Stimulated activated CD4-positive, alpha-beta T cell treated with anti-CD3 and anti-CD28 coated beads, Interleukin-1b, Interleukin-23, amount 100 ng/mL, for 24 hours (primary cell): ENCODE measurements at places on chromosomes 4 and X.

DNA sequence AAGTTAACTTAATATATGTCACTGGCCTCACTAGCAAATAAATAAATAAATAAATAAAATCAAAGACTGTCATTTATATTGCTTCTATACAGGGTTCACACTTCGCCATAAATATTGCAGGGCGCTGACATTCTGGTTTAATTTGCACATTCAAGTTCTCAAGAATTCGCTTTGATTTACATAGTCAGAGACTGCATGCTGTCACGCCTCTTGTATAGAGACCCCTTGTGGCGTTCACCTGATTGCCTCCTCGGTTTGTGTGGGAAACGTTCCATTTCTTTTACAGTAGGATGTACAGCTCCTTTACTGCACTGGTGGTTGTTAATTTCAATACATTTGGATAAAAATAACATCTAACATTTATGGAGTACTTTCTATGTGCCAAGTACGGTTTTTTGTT, 71.3 kb upstream of the ADGRG2 start:
- no peak for DNase-seq

DNA sequence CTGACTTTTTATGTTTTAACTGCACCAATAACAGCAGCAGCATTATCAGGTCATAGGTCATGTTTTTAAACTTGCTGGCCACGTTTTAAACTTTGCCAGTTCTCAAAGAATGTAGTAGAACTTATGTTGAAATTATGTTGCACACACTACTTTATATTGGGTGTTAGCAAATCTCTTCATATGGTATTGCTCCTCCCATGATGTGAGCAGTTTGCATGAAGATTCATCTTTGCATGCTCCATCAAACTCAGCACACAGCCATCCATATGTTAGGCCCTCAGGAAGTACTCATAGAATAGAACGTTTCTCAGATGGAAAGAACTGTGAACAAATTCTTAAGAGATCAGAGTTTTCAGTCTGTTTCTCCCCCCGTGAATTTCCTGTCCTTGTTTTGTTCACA, 128.6 kb upstream of the MAP9 start:
- DNase-seq, result no peak

GRCh38 chrX:19370061-19370460, 26.3 kb downstream of the PDHA1 start:
- no peak for DNase-seq

- DNase-seq, result no peak
Observed at GRCh38 chr4:147542229-147542990, 61.5 kb downstream of the EDNRA start.

GRCh38 chr4:61220556-61220955, 20.4 kb downstream of the ADGRL3 start:
- no peak for DNase-seq

GRCh38 chr4:34108391-34108790, 2135.9 kb downstream of the ARAP2 start:
- DNase-seq, result no peak
